H54 (cell line): ENCODE measurements at places on chromosomes 2 and 18.

- DNase-seq, result no peak
Measured at GRCh38 chr2:217797165-217797564, 205.6 kb downstream of the TNS1 start.

- no peak for DNase-seq
Measured at GRCh38 chr2:234565201-234565600, 68.3 kb upstream of the ARL4C start.

GRCh38 chr2:73009177-73009839 is 62.2 kb downstream of the SFXN5 start:
- no peak for DNase-seq

DNA sequence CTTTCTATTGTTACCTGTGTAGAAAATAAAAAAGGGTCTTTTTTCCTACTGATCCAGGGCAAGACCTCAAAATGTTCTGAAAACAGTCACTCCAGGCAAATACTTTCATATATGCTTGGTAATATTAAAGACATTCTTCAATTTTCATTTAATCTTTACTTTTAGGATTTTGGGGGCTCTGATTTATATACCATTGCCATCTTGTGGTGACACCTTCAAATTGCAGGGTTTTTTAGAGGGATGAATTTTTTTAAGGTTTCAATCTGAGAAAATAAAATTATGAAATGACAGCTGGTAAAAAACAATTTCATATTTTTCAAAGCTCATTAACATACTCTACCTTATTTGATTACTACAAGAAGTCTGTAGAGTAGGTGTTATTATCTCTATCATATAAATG is 26.8 kb downstream of the MAPK4 start:
- no peak for DNase-seq

GRCh38 chr18:30999186-30999585 is 43.4 kb downstream of the DSC3 start:
- DNase-seq, result no peak

DNA sequence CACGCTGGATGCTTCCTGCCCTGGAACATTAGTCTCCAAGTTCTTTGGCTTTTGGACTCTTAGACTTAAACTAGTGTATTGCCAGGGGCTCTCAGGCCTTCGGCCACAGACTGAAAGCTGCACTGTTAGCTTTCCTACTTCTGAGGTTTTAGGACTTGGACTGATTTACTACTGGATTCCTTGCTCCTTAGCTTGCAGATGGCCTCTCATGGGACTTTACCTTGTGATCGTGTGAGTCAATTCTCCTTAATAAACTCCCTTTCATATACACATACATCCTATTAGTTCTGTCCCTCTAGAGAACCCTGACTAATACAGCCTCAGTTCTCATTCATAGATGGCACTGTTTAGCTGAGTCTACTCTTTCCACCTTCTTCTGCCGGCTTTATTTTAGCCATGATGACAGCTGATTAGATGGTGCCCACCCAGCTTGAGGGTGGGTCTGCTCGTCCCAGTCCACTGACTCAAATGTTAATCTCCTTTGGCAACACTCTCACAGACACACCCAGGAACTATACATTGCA is 389.1 kb downstream of the NYAP2 start:
- DNase-seq, result no peak

GRCh38 chr2:226142463-226142862 is 657.2 kb downstream of the IRS1 start:
- no peak for DNase-seq

DNA sequence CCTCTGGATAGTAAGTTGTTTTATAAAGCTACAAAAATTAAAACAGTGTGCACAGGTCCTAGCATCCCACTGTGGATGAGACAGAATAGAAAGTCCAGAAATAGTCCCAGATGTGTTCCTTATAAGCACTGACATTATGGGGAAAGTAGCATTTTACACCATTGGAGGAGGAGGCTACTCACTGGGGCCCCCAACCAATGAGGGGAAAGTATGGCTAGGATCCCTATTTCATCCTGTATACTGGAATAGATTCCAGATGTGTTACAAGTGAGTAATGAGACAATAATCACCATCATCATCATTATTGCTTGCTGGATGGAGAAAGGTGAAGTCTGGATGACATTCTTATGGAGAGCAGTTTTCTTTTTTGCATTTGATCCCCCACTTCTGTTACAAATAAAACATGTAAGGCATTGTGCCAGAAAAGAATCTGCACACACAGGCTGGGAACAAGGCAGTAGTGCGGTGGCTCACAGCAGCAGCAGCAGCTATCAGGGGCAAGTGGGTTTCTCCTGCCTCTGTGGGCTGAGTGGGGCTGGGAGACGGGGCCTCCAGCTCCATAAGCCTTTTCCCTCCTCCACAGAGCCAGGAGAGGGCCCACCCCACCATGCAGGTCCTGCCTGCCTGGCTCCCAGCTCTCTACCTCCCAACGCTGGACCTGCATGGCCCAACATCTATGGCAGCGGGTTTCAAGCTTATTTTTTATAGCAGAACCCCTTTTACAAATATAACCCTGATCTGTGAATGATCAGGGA is 5.0 kb downstream of the ARID5A start:
- DNase-seq, result no peak

GRCh38 chr2:16546128-16546754 is 119.4 kb downstream of the CYRIA start:
- no peak for DNase-seq

DNA sequence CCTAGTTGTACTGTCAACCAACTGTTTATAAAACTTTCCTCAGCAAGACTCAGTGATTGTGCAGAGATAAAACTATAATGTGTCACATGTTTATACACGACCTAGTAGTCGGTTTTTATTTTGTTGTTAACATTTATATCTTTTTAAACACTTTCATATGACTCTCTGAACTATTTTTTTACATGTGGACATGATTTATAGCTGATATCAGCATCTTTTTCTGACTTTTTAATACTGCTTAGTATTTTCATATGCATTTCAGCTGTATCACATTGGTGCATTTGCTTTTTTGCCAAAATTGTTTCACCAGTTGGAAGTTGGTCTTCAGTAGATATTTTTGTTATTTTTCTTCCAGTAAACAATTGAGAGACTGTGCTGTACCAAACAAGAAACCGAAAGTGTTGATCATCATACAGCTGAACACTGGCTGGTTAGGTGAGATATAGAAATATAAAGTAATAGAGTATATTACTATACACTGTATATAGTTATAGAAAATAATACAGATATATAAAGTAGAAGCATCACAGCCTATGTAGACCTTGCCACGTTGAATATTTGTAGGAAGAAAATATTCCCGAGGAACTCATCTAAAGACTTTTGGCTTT is 154.2 kb downstream of the KCTD1 start:
- DNase-seq, result no peak

DNA sequence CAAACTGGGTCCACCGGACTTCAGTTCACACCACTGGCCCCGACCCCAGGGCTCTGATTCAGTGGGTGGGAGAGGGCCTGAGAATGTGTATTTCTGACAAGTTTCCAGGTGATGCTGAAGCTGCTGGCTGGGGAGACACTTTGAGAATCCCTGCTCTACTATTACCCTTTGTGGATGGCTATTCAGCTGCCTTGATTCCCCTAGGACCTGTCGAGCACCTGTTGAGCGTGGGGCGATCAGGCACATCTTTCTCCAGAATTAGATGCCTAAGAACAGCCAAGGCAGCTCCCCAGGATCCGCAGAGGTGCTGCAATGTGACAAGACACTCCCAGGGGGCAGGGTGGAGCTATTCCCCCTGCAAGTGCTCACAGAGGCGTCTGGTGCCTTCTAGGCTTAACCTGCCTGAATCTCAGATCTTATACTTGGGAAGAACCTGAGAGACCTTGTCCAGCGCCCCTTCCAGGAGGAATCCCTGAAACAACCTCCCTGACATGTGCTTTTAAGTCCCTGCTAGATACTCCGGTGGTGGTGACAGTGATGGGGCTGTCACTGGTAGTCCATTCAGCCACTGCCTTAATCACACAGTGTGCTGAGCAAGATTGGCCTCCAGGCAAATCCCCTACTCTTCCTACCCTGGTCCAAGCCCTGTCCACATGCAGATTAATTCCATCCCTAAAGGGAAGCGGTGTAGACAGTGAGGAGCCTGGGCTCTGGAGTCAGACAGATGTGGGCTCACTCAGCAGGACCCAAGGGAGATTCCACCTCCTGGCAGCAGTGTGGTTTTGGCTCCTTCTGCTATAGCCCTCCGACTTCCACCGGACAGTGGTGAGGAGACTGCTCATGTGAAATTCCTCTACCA is 43.4 kb upstream of the OTOF start:
- DNase-seq, result no peak

DNA sequence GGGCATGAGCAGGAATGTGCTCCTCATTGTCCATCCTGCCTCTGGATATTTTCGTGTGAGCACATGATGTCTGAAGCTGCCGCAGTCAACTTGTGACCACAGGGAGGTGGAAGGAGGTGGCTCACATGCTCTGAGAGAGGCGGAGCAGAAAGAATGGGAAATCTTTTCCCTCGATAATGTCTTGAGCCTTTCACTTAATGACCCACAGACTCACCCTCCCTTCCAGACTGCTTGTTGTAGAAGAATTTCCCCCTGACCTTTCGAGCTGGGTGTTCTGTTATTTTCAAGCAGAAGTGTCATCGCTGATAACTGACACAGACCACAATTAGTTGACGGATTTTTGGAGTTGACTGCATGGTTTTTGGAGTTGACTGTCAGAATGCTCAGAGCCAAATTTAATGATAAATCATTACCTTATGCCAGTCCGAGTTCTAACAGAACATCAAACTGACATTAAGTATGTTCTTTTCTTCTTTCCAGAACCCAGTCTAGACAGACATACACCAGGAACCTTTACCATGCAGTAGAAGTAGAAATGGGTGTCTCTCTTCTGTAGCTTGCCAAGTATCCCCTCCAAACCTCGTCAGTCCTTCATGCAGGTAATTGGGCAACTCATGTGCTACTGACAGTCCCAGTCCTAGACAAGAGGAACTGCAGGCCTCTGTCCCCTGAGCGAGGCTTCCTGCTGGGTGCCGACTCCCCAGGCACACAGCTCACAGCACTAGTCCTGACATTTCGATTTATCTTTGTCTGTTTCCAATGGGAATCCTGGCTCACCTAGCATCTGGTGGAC is 29.4 kb upstream of the RTTN start:
- DNase-seq, result peak; percentile 35

- no peak for DNase-seq
Measured at GRCh38 chr2:127637236-127637630, 8.7 kb upstream of the GPR17 start.

DNA sequence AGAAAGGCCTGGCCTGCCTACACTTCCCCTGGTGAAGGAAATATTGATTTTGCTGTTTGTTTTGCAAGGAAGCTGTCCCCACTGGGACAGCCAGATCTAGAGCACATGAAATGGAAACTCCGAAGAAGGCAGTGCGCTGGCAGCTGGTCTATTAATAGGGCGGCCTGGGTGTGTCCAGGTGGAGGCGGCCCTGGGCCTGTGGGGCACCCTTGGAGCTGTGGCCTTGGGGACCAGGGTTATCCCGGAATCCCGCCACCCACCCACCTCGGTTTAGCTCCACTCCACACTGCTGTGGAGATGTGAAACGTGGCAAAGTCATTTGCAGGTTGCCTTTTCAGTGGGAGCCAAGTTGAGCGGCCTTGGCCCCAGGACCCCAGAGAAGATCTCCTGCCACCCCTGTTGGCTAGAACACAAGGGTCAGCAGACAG is 204.3 kb downstream of the KLHL29 start:
- DNase-seq, result no peak

DNA sequence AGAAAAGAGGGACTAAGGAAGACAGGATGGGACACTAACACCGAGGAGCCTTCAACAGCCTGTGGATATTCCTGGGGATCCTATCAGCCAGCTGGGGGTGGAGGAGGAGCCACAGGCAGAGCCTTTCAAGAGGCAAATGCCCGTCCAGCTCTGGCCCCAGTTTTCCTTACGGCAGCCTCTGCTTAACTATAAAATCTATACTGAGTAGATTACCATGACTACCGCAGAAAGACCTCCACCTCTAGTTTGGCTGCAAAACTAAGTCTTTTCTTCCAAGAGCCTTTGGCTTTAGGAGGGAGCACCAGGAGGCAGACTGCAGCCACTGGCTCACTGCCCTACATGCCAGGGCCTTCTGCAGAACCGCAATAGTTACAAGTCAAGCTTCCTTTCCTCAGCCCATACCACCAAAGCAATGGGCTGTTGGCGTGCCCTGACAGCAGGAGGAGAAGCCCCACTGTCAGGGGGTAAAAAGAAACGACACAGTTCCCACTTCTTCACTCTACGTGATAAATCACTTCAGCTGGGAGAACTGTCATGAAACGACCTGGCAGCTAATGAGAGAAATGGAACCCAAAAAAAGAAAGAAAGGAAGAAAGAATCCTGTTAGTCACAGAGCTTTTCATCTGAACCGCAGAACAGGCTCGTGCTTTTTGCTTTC is 25.1 kb upstream of the CREB1 start:
- DNase-seq, result no peak

GRCh38 chr2:5530011-5530696 is 162.0 kb upstream of the SOX11 start:
- no peak for DNase-seq

- no peak for DNase-seq
Measured at GRCh38 chr2:106116248-106116647, 77.9 kb downstream of the UXS1 start.

GRCh38 chr2:238974501-238975166 is 126.7 kb downstream of the TWIST2 start:
- DNase-seq, result peak; percentile 71

- no peak for DNase-seq
Measured at GRCh38 chr2:117067900-117068299, 746.6 kb upstream of the DDX18 start.

- no peak for DNase-seq
Measured at GRCh38 chr2:238225911-238226697, 13.7 kb downstream of the HES6 start.

DNA sequence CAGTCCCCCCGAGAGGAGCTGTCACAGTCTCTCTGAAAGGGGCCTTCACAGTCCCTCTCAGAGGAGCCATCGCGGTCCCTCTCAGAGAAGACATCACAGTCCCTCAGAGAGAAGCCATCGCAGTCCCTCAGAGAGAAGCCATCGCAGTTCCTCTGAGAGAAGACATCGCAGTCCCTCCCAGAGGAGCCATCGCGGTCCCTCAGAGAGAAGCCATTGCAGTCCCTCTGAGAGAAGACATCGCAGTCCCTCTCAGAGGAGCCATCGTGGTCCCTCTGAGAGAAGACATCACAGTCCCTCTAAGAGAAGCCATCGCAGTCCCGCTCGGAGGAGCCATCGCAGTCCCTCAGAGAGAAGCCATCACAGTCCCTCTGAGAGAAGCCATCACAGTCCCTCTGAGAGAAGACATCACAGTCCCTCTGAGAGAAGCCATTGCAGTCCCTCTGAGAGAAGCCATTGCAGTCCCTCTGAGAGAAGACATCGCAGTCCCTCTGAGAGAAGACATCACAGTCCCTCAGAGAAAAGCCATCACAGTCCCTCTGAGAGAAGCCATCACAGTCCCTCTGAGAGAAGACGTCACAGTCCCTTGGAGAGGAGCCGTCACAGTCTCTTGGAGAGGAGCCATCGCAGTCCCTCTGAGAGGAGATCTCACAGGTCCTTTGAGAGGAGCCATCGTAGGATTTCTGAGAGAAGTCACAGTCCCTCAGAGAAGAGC is 1.3 kb upstream of the ZNF512 start:
- DNase-seq, result no peak

- DNase-seq, result no peak
Measured at GRCh38 chr18:13603304-13604019, 122.9 kb downstream of the FAM210A start.
